ENCODE measurements at places on chromosomes 5 and 9.

DNA sequence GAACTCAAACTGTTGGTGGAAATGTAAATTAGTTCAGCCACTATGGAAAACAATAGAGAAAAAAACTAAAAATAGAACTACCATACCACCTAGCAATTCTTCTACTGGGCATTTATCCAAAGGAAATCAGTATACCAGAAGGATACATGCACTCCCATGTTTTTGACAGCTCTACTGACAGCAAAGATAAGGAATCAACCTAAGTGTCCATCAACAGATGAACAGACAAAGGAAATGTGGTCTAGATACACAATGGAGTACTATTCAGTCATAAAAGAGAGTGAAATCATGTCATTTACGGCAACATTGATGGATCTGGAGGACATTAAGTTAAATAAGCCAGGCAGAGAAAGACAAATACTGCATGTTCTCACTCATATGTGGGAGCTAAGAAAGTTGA lies 21.8 kb upstream of the C9orf40 start:
- no peak for DNase-seq

- DNase-seq, result no peak
Observed at GRCh38 chr5:80784451-80784850, 129.7 kb upstream of the DHFR start.

DNA sequence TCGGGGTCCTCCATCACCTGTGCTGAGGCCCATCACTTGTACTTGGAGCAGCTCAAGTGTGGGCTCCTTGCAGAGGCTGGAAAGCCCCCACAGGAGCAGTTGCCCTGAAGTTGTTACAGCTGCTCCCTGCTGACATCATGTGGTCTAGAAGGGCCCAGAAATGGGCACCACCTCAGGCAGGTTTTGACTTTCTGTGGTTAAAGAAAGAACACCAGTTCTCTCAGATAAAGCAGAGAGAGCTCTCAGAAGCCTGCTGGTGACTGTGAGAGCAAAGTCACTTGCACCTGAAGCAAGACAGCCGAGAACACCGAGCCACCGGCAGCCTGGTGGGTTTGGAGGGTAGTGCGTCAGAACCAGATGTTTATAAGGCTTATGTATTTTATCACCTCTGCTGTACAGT lies 70.4 kb downstream of the MVB12B start:
- DNase-seq, result no peak

DNA sequence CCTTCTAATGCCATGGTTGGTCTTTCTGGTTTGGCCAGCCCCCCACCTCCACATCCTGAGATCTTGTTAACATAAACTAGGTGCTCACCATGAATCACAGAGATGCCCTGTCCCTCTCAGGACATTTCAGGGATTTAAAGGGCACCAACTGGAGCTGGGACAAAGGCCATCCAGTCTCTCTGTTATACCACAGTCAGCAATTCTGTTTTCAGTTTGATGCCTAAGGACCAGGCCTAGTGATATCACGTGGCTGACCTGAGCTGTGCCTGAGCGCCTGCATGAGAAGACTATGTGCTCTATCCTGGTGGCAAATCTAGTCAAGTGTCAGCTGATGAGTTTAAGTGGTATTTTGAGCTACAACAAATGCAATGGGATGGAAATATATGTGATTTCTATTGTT lies 26.1 kb downstream of the SPIN1 start:
- DNase-seq, result no peak

DNA sequence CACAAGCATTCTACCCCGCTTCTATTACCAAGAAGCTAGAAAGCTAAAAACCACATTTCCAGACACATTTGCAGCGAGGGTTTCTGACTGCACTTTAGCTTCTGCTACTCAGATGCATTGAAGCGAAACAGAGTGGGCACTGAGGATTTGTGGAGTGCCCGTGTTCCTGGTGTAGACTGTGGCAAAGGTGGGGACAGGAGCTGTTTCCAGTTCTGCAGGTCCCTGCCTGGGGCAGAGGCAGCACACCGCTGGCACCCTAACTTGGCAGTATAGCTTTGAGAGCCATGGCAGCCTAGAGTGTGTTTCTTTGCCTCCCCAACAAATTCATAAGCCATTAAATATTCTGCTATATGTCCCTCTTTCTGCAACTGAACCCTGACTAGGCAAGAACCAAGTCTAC lies 108.6 kb upstream of the SPOCK1 start:
- no peak for DNase-seq

DNA sequence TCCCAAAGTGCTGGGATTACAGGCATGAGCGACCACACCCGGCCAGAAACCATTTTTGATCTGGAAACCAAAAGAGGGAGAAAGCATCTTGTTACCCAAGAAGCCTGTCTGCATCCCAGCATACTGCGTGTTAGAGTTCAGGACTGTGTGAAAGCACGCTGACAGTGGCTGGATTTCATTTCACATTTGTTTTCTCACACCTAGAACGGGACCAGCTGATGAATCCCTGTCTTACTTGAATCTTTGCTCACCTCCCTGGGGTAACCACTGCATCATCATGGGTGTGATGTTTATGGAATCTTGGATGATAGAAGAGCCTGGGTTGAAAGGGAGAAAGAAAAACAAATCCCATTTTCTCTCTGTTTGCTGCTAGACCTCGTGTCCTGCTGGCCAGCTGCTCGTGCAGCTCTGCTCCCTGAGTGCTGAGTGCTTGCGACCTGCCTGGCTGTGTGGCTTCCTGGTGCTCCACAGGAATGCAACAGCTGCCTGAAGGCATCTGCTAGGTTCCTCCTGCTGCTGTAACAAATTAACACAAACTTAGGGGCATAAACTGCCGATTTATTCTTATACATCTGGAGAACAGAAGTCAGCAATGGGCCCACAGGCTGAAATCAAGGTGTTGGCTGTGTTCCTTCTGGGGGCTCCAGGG lies 378.3 kb upstream of the DAP start:
- no peak for DNase-seq

- peak; percentile 29 for DNase-seq
Observed at GRCh38 chr9:10785255-10785654, 172.5 kb upstream of the PTPRD start.

- DNase-seq, result peak; percentile 23
Observed at GRCh38 chr9:9790216-9790872, 822.5 kb downstream of the PTPRD start.

- no peak for DNase-seq
Observed at GRCh38 chr9:91120200-91120599, 241.5 kb downstream of the AUH start.

DNA sequence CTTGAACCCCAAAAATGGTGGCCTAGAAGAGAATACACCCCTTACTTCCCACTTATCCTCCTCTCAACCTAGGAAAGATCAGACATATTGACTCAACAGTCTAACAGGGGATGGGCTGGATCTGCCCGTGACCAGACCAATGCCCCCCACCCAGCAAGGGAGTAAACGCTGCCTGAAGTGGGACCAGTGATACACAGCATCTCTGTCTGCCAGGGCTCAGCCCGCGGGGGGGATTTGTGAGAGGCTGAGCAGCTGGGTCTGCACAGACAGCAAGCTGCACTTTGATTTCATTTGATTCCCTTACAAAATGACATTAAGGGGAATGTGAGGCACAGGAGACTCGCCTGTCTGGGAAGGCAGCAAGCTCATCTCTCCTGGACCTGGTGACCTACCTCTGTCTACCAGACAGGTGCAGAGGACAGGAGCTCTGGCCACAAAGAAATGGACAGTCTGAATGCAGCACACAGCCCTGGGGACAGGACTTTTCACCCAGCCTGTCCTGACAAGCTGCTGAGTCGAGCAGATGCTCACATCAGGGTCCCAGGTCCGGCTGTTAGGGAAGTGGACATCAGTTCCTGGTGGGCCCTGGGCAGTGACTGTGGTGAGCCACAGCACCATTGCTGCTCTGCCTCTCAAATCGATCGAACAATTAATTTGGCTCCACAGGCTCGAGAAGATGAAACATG lies 79.9 kb downstream of the RGS3 start:
- no peak for DNase-seq

GRCh38 chr5:134530301-134531077 lies 5.0 kb downstream of the JADE2 start:
- no peak for DNase-seq

DNA sequence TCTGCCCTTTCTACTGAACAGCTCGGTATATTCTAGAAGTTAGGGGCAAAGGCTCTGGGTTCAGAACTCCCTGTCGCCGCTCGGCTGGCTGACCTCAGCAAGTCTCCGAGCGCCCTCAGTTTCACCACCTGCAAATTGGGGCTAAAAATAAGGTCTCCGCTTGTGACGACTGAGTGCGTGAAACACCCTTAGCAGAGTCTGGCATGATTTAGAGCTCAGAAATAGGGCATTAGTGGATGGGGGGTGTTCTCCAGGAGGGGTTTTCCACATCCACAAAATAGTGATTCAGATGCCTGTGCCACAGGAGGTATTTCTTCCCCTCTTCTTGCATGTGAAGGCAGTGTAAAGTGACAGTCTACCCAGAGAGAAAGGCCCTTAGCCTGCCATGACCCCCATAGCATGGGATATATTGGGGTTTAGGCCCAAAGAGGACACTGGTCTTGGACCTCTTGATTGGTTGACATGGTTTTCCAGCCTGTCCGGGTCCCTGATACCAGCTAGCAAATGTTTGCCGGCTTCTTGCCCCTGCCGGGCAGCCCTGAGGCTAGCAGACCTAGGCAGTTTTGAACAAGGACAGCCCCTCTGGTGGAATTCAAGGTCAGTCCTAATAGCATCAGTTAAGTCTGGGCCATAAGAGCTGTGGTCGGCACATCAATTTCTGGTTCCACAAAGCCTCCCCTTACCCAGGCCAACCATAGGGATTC lies 1.4 kb downstream of the ERGIC1 start:
- DNase-seq, result no peak

DNA sequence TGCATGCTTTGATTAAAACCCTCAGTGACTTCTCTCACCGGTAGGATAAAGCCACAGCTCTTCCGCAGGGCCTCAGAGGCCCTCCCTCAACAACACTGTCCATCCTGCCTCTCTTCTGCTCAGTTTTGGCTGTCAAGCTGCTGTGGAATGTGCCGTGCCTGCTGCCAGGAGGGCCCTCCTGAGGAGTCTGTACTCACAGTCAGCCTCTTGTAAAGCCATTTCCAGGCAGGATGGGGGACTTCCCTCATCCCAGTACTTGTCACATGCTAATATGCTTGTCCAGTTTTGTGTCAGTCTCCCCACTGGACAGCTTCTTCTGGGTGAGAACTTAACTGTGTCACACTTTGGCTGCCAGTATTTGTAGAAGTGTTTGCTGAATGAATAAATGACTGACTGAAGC lies 13.9 kb upstream of the DDX41 start:
- DNase-seq, result no peak

DNA sequence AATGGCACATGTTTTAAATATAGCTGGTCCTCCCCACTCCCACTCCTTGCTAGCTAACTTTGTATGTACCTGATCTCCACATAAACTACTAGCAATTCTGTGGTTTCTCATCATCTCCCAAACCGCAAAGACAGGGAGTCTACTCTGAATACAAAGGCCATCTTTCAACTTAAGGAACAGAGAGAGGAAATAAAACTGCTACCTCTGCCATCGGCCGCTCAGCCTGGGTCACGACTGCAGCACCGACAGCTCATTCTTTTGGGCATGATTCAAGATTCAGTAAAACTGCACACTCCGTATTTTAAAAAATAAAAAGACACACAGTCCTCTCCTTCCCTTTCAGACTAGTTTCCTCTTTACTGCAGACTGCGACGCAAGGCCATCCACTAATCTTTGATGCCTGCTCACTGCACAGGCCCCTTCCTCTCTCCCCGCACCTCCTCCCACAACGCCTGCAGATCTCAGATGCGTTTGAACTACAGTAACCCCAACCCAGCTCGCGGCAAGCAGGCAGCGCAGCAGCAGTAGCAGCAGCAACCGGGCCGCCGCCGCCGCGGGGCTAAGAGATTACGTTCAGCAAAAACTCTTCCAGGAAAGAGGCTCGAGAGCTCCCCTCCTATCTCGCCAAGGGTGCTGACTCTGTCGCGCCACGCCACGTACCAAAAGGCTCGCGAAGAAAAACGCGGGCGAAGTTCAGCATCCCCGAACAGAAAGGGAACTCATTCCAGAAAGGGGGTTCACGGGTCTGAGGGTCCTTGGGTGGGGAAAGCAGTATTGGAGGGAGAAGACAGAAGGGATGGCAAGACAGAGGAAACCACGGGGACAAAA lies 1.5 kb downstream of the RNF145 start:
- peak; percentile 62 for DNase-seq

DNA sequence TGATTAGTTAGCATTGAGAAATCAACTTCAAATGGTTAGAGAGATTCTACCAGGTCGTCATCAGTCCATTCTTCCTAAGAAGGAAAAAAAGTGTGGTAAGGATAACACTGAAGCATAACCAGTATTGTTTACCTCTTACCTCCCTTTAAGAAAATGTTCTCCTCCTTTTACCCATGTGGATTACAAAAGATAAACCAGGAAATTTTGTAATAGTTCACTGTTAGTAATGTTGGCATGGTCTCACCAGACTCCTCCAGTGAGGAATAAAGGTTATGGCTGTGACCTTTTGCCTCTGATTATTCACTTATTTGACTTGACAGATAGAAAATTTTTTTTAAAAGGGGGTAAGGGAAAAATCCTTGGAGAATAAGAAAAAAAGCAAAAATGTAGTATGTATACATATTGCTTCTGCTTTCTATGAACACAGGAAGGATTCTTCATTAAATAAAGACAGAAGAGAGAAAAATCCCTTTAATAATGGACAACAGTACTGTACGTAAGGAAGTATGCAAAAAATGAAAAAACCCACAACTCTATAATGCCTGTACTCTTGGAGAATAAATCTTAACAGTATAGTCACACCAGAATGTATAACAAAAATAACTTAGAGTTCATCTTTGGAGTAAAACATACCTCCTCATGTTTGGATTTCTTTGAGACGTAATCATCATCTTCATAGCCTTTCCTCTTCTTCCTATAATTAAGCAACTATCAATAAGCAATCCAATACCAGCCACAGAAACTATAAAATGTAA lies 18.1 kb downstream of the CCNH start:
- DNase-seq, result peak; percentile 57

DNA sequence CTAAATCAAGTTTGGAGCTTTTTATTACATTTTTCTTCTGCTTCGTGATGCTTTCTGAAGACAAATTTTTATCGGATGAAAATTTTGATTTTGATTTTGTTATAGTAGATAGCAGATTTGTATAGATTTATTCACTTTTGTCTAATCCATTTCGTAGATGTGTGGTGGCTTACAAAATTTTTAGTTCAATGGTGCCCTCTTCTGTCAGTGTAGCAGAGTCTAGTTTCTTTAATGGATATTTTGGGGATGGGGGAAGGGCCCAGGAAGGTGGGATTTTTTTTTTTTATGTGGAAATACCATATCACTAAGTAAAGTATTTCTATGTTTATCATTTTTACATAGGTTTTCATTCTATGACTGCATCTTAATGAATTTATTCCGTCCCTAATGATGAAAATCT lies 259.9 kb upstream of the TARS1 start:
- peak; percentile 57 for DNase-seq

DNA sequence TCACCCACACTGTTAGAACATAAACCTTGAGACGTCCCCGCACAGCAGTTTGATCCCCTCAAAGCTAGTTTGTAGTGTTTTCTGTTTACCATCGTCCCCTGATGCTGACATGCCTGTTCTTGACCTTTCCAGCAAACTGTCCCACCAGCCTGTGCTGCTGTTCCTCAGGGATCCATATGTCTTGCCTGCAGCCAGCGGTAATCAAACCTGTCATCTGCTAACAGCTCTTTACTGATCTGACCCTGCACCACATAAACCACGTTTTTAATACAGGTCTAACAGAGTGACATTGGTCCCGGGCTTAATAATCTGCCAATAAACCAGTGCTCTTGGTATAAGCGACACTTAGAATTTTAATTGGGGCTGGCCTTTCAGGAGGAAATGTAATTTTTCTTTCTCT lies 34.7 kb downstream of the PPIC start:
- DNase-seq, result no peak
